NCI-H1105 (cell line): ENCODE measurements at places on chromosomes 4 and X.

- no peak for DNase-seq
Observed at GRCh38 chr4:8639777-8640720, 47.5 kb downstream of the CPZ start.

- no peak for DNase-seq
Observed at GRCh38 chr4:120728892-120729675, 193.4 kb downstream of the PRDM5 start.

DNA sequence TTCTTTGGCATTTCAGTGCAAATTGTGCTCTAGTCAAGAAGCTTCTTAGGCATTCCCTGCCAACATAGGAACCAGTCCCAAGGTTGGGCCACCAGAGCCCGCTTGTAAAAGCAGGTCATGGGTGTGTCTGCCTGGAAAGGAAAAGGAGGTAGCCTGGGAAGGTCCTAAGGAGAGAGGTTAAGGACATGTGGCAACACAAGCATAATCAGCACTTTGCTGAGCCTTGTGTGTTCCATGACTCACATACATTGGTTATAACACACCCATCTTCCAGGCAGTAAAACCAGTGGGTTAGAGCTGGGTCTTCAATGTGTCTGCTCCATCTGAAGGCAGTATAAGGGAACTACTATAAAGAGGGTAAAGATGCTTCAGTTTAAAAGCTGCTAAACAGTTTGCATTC is 165.0 kb downstream of the FHIP1A start:
- no peak for DNase-seq

- DNase-seq: no peak
Observed at GRCh38 chr4:86653237-86653865, 59.2 kb downstream of the PTPN13 start.

DNA sequence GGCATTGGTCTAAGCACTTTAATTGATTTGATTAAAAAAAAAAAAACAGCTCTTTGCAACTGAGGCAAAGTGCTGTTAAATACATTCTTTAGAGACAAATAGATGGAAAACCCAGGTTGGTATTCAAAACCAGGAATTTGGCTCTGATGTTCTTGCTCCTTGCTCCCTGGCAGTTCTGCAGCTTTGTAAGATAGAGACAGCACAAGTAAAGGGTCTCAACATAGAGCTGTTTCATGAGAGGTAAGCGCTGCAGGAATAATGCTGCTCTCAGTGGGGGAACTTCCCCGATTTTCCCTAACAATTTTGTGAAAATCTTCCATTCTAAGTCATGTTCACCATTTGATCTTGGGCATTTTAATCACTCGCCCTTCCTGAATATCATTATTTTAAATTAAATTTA is 479.5 kb upstream of the HS3ST1 start:
- DNase-seq: no peak

DNA sequence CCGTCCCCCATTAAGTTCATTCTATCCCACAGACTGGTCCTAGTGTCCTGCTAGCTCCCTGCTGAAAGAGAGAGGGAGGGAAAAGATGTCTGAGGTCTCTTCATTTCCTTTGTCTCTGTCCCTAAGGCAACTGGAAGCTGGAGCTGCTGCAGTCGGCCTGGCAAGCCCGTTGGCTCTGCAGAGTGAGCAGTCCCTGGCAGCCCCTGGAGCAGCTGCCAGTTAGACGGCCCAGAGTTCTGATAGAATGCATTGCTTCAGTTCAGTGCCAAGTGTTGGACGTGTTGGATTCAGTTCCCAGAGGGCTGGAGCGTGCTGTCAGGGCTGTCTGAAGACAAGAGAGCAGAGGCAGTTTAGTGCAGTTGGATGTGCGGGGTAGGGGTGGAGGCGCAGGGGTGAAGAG is 975 bp downstream of the KCNE5 start:
- no peak for DNase-seq

- no peak for DNase-seq
Observed at GRCh38 chr4:61520166-61520565, 320.0 kb downstream of the ADGRL3 start.

- no peak for DNase-seq
Observed at GRCh38 chrX:1778817-1779216, 164.0 kb downstream of the ASMT start.

- no peak for DNase-seq
Observed at GRCh38 chr4:84451546-84451945, 47.5 kb downstream of the NKX6-1 start.

DNA sequence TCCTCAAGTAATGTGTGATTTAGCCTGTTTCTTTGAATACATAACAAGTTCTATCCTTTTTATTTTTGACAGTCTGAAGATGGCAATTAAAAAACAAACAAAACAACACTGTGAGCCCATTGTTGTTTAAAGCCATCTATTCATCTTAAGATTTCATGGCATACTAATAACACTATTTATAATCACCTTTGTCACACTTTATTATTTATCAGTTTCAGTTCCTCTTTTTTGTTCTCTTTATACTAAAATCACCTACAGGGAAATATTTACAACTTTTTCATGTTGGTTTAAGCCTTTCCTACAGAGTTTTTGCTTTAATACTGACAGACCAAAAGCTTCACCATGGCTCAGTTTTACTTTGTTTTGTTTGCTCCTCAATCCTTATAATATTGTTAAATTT is 247.4 kb upstream of the CTSO start:
- DNase-seq: no peak

GRCh38 chr4:152950402-152951274 is 14.5 kb downstream of the FHDC1 start:
- DNase-seq: no peak

DNA sequence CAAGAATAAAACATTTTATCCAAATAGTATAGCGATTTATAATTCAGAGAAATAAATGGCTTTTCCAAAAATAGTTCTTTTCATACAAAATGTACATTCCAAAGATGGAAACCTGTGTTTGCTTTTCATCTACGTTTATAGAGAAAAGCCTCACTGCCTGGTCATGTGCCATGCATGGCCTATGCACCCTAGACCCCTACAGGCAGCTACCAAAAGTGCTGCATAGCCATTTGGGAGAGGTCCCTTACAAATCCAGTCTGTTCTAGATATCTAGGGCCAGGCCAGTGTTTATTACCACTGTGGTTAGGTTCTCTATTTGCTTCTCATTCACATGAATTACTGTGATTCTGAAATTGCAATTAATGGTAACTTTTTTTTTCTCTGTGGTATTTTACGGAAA is 17.2 kb downstream of the HMGB2 start:
- no peak for DNase-seq

DNA sequence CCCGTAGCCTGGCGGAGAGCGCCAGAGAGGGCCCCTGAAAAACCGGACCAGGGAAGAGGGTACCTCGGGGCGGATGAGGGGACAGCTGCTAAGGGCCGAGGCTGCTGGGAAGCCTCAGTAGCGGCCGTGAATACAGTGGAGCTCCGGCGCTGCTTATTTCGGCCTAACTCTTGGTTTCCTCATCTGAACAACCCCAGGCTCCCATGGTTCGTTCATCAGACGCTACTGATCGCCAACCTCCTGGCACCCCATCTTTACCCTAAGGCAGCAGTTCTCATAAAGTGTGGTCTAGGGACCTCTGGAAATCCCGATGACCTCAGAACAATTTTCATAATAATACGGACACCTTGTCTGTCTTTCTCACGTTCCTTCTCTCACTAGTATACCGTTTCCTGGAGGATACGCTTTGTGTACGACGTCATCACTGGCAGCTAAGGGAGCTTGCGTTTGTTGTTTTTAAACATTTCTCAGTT is 645 bp upstream of the RAB28 start:
- DNase-seq: no peak

DNA sequence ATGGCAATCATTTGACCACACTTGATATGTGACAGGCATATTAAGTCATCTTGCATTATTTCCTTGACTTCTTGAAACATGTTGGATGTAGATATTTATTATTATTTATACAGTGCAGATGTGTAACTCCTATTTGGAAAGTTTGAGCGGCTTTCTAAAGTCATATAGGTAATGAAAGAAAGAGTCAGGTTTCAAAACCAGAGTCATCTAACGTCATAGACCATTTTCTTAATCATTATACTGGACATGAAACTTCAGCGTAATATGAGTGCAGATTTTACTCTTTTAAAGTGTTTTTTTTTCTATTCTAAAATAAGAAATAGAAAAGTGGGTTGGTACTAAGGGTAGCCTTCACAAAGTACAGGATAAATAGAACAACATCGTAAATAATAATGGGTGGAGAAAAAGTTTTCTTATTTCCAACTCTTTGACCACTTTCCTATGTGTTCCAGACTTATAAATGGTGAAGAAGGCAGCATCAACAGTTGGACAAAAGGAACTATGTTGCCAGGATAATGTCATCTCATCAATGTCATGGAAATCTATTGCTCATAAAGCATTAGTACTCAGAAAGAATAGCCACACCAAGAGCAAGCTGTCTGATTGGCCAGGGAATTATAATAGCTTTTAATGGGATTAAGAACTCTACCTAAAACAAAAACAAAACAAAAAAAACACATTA is 108.0 kb upstream of the PCDH18 start:
- DNase-seq: no peak
